ENCODE measurements at places on chromosomes 16 and 17.

DNA sequence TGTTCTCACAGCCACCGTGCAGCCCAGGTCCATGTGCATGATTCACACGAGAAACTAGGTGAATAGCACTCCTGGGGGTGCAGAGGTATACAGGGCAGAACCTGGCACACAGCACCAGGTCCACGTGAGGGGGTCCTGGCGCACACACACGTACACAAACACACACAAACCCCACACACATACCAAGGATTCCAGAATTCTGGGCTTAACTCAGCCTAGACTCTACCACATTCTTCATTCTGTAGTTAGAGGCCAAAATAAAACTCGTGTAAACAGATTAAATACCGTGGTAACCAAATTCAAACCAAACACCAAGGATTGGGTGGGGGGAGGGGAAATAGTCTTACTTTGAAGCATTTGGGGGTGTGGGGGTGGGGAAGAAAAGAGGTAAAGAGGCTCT is 58.5 kb downstream of the XYLT1 start:
- no peak for DNase-seq

- DNase-seq, result no peak
Observed at GRCh38 chr17:33667052-33667509, 374.0 kb upstream of the ASIC2 start.

DNA sequence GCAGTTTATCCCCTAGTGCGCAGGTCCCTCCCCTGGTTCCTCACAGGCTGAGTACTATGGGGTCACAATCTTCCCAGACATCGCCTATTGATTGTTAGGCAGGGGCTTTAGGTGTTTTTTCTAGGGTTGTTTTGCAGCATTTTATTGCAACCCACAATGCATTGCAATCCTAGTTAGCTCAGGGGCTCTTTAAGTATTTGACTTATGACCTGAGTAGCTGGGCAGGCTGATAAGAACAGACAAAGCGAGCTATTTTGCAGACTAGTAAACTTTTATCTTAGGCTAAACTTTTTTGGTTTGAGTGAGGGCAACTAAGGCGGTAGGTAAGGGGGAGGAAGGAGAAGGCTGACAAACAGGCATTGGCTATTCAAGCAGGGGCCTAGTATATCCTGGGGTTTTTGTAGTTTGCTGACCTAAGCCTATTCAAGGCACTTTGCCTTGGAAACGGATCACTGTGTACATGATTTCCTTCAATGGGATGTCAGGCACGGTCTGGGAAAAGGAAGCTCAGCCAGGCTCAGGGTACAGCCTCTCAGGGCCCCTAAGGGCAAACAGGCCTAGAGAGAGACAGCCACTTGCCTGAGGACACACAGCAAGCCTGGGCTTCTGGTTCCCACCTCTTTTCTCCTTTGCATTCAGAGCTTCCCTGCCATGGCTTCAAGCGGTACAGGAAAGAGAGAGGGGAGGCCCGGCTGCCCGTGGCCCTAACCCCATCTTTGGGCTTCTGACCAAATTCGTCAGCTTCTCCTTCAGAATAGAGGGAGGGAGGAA is 6.4 kb downstream of the DRC7 start:
- no peak for DNase-seq

DNA sequence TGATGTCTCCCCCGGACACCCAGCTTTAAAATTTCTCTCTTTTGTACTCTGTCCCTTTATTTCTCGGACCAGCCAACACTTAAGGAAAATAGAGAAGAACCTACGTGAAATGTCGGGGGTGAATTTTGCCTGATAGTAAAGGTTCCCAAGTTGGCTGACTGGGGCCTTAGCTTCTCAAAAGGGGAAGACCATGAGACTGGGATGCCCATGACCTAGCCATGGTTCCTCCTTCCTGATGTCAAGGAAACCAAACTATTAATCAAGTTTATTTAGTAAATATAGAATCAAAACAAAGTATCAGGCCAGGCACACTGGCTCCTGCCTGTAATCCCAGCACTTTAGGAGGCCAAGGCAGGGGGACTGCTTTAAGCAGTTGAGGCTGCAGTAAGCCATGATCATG is 2.4 kb upstream of the EIF1 start:
- DNase-seq, result no peak

GRCh38 chr16:72355561-72355960 is 183.6 kb upstream of the PMFBP1 start:
- DNase-seq, result no peak

DNA sequence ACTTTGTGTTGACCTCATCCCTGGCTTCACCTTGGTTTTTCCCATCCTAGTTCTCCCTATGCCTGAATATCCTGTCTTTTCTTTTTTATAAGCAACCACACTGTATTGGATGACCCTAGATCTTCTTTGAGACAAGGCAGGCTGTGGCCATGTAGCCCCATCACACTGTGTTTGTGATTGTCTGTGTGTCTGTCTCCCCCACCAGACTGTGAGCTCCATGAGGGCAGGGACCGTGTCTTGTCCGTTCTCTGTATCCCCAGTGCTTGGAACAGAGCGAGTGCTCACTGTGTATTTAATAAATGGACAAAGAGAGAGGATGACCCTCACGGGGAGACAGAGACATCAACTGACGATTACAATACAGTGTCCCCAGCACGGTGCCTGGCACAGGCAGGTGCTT is 7.1 kb downstream of the SLC25A39 start:
- no peak for DNase-seq

DNA sequence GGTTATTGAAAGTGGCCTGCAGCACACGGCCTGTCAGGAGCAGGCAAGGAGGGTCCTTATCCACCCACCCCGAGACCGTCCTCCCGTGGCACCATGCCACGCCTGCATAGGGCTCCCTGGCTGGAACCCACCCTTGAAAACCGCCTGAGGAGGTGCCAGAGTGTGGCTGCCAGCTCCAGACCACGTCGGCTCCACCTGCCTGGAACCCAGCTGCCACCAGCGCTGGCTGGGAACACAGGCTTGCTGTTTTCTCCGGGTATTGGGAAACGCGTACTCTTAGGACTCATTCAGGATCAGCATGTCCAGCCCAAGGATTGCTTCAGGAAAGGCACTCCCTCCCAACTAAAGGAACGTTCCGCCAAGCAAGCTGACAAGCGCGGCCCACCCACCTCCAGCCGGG is 6.7 kb downstream of the ARL16 start:
- no peak for DNase-seq

DNA sequence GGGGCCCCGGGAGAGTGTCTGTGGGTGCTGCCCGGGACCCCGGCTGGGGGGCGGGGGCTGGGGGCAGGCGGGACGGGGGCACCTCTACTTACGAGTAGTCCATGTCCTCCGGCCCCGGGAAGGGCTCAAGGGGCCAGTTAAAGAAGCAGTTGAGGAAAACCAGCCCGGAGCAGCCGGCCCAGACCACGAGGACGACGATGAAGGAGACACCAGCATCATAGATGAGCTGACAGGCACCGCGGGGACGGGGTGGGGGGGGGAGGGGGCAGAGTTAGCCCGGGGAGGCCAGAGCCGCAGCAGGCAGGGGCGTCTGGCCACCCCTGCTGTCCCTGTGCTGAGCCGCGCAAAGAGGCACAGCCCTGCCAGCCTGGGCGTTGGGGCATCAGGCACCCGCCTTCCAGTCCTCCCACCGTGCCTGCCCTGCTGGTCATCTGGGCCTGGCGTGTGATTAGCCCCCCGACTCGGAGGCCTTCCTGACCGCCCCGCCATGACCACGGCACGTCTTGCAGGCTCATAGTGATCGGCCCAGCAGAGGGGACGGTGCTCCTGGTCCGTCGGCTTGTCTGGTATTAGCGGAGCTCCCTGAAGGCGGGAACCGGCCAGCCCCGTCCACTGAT is 29.0 kb upstream of the PITPNA start:
- no peak for DNase-seq

DNA sequence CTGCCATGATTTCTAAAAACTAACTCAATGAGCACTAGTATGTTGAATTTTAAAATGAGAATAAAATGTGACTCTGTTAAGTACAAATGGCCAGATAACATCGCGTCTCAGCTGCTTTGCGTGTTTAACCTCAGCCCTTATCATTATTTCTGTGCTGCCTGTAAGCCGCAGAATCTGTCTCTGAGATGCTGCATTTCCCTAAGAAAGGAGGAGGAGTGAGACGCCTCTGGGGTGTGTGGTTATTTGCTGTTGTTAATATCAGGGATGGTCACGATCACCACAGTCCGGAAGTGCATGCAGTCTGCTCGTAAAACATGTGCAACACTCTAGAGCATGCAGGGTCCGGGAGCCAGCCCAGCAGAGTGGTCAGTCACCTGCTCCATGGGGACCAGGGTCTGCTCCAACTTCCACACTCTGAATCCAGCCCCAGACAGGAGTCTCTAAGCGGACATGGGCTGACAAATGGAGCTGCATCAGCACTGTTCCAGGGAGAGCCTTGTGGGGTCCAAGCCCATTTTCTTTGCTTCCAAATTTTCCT is 342.5 kb downstream of the MAF start:
- DNase-seq, result peak; percentile 30

DNA sequence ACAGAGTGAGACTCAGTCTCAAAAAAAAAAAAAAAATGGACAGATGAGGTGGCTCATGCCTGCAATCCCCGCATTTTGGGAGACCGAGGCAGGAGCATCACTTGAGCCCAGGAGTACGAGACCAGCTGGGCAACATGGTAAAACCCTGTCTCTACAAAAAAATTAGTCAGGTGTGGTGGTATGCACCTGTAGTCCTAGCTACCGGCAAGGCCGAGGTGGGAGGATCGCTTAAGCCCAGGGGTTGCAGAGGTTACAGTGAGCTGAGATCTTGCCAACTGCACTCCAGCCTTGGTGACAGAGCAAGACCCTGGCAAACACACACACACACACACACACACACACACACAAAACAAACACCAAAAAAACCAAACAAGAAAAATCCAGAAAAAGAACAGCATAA is 7.7 kb upstream of the ENGASE start:
- no peak for DNase-seq

GRCh38 chr17:48961516-48962233 is 6.7 kb downstream of the GIP start:
- DNase-seq, result peak; percentile 28

- peak; percentile 38 for DNase-seq
Observed at GRCh38 chr17:33469911-33470310, 176.8 kb upstream of the ASIC2 start.

- no peak for DNase-seq
Observed at GRCh38 chr17:41653421-41653820, 29.0 kb upstream of the KRT17 start.

DNA sequence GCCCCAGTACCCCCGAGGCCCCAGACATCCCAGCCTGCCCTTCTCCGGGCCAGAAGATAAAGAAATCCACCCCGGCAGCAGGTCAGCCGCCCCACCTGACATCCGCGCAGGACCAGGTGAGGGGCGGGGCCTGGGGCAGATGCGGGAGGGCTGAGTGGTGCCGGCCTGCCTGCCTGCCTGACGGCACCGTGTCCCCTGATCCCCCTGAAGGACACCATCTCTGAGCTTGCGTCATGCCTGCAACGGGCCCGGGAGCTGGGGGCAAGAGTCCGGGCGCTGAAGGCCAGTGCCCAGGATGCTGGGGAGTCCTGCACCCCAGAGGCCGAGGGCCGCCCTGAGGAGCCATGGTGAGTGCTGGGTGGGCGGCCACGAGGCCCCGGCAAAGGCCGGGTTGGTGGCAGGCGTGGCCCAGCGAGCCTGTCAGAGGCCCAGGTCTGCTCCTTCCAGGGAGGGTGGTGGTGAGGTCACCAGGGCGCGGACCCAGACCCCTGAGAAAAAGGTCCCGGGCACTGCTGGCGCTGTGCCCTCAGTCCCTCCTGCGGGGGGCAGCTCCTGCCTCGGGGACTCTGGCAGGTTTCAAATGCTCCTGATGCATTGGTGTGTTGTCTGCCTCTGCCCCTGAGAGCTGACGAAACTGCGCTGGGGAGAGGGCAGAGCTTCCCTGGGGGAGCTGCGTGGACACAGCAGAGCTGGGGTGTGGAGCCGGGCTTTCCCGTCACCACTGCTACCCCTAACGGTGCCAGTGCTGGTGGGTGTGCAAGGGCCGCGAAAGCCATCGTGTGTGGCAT is 1.2 kb downstream of the CDT1 start:
- DNase-seq, result no peak

DNA sequence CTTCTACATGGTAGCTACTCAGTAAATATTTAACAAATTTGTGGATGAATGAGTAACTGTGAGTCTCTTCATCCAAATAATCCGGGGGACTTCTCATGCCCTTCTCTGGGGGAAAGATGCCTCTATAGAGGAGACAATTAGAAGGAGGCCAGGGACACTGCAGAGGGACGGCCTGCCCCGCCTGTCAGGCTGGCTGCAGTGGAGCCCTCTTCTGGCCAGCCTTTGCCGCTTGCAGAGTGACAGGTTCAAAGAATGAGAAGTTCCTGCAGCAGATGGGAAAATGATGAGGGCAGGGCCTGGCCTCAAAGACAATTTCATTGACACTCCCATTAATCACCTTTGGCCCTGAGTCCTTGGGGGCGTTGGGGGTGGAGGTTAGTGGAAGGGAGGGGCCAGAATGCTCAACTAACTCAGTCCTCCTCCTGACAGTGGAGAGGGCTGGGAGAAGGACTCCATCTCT is 339.0 kb downstream of the MAF start:
- DNase-seq, result peak; percentile 28

- no peak for DNase-seq
Observed at GRCh38 chr17:79360196-79360595, 250.7 kb downstream of the RBFOX3 start.

GRCh38 chr16:84194018-84194417 is 3.1 kb downstream of the ADAD2 start:
- no peak for DNase-seq

GRCh38 chr16:78915811-78916345 is 684.7 kb downstream of the MAF start:
- DNase-seq, result no peak

GRCh38 chr17:48752399-48753288 is 24.1 kb upstream of the HOXB13 start:
- no peak for DNase-seq

- DNase-seq, result no peak
Observed at GRCh38 chr17:27378482-27379175, 77.6 kb upstream of the KSR1 start.

GRCh38 chr17:841313-841712 is 59.2 kb downstream of the MRM3 start:
- DNase-seq, result no peak

DNA sequence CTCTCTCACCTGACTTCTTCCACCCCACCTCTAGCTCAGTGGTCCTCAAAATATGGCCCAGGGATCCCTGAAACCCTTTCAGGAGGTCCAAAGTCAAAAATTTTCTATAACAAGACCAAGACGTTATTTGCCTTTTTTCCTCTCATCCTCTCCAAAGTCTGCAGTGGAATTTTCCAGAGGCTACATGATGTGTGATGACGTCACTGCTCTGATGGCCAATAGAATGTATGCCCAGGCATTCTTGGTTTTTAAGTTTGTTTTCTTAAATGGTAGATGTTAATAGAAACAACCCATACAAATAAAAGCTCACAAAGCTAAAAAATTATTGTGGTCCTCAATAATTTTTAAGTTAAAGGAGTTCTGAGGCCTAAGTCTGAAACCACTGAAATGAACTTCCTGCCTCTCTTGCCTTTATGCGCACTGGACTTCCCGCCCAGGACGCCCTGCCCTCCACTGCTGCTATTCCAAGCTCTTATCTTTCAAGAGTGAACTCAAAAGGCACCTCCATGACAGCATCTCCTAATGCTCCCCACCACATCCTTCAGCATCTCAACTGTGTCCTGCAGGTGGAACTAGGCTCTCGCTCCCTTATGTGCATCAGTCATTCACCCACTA is 13.5 kb downstream of the UBE2O start:
- DNase-seq, result no peak
